ENCODE measurements at places on chromosomes 6 and 20.

- no peak for DNase-seq
Observed at GRCh38 chr20:16147216-16147615, 426.0 kb downstream of the KIF16B start.

DNA sequence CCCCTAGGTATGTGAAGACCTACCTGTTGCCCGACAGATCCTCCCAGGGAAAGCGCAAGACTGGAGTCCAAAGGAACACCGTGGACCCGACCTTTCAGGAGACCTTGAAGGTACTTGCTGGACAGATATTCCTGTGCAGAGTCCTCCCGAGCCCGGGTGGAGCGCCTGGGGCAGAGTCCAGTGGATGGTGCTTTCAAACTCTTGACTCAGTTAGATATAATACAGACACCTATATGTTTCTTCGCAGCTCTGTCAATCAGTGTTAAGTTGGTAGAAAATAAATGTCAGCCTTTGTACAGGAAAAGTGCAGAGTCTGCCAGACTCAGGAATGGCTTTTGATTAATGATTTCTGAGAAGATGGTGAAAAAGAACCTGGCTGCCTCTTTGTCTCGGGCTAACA, 67.2 kb downstream of the EZR start:
- DNase-seq = no peak

GRCh38 chr6:3176562-3177355, 19.4 kb upstream of the TUBB2A start:
- no peak for DNase-seq

DNA sequence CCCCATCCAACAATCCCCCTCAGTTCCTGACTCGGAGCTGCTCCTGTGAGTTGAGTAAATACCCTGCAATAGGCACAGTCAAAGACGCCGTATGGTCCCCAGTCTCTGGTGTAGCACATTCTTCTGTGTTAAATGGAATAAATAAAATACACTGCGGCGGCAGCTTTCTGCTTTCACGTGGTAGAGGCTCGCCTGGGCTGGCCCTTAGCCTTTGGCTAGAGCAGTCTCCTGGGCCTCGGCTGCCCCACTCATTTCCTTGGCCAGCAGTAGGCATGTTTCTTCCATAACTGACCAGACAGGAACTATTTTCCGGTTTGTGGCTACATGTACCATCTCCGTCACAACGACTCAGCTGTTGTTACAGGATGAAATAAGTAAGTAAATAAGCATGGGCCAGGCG, 20.7 kb downstream of the SERPINB6 start:
- no peak for DNase-seq

- DNase-seq = no peak
Observed at GRCh38 chr6:44363377-44363926, 21.0 kb downstream of the SPATS1 start.

DNA sequence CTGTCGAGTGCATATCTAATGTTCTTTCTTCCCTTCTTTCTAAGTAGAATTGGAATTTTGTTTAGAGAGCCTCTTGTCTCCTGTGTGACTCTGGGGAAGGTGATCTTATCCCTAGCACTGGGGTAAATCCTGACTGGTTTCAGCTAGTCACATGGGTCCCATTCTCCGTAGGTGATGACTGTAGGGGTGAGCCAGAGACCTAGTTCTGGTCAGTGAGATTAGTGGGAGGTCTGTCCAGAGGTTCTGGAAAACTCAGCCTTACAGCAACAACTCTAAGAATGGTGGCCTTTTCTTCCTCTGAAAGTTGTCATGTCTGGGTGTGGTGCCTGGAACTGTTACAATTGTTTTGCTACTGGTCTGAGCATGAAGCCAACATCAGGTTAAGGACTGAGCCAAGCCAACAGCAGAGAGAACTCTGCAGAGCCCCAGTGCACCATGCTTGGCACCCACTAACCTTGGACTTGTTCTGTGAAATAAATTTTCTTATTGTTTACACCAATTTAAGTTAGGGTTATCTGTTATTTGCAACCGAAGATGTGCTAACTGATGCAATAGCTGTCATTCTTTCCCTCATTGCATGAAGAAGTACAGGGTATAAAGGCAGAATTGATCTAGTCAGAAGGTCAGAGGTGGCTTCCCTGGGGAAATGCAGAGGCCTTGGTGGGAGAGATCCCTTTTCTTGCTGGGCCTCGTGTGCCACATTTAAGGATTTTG, 56.8 kb upstream of the TULP4 start:
- DNase-seq = no peak

DNA sequence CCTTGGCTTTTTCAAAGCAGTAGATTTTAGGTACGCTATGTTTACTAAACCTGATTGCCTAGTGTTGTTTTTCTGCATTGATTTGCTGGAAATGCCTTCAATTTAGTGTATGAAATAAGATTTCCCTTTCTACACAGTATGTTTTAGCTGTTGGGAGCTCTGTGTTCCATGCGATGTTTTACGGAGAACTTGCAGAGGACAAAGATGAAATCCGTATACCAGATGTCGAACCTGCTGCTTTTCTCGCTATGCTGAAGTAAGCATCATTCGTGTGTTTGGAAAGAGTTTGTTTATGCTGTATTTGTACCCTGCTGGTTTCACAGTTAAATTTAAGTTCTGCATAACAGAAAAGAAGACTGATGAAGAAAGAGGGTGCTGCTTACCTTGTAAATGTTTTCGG, 1.9 kb downstream of the BTBD3 start:
- DNase-seq = no peak

GRCh38 chr20:3788685-3789155, 2.2 kb upstream of the CENPB start:
- no peak for DNase-seq

DNA sequence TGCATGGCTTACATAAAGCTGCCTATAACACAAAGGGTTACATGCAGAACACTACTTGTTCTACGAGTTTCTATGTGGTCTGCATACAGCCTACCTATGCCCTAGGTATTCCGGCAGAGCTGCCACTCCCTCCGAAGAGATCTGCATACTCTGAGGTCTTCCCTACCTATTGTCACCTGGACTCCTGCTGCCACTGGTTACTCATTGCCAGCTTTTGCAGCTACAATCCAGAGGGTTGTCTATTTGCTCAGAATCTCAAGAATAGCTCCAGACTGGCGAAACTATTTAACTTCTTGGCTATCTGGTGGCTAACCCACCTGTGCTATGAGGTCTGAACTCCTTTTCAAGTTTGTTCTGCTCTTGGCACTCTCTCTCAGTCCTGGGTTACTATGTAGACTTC, 323.3 kb downstream of the BMP2 start:
- DNase-seq = no peak

GRCh38 chr6:144150710-144151657, 667 bp downstream of the STX11 start:
- no peak for DNase-seq

- no peak for DNase-seq
Observed at GRCh38 chr6:28424163-28424562, 19.1 kb downstream of the ZSCAN23 start.

DNA sequence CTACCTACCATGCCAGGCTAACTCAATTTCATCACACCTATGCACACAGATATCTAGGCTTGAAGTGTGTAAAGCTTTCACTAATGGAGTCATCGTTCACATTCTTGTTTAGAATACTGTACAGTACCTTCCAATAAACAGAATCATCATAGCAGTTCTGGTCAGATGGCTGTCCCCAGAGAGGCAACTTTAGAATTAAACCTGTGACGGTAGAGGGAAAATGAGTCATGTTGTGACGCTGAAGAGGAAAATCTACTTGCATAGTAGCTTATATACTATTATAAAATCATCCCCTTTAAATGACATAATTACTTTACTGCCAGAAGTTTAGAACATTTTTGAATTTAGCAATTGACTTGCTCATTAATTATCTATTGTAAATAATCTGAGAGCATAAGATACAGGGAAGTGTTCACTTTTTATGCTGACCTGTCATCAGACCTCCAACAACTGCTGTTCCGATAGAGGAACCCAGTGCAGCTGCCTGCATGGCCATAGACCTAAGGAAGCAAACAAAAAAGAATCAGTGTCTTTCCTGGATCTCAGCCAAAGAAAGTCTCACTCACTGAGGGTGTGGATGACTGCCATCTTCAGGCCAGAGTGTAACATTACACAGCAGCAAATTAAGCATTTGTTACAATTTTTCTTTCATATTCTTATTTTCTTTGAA, 29.8 kb downstream of the RHAG start:
- peak; percentile 1 for DNase-seq

DNA sequence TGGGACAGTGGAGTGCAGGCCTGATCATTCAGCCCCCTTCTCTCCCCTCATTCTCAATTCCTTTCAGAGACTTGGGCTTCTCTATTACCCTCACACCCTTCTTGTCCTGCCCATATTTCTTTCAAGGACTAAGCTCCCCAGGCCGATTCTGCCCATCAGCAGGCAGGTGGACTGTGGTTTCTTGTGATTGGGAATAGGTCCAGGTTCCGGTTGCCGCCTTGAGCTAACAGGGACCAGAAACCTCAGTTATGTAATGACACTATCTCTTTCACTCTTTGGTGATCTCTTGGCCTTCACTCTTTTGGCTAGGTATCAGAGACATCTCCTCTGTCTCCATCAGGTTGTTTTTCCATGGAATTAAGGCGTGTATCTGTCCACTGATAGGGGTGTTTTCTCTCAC, 6.5 kb downstream of the MUCL3 start:
- no peak for DNase-seq

- DNase-seq = no peak
Observed at GRCh38 chr6:166822609-166823008, 133.7 kb downstream of the RNASET2 start.

DNA sequence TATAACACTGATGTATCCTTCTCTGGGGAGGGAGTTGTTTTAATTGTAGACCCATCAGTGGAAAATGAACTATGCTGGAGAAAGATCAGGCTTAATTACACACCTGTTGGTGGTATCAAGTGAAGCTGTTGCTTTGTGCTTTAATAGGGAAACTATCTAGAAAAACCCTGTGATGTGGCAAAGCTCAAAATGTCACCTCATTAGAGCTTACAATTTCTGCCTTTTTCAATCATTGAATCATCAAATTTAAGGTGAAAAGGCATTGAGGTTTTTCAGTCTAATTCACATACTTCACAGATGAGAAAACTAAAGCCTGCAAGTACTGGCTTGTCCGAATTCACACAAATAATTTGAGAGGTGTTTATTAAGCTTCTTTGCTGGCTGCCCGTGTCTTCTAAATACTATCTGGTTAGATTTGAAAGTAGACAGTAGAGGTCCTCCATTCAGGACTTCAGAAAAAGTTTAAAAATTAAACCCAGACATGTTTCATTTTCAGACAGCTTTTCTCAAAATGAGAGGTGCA, 143.3 kb upstream of the MAP3K7 start:
- no peak for DNase-seq

DNA sequence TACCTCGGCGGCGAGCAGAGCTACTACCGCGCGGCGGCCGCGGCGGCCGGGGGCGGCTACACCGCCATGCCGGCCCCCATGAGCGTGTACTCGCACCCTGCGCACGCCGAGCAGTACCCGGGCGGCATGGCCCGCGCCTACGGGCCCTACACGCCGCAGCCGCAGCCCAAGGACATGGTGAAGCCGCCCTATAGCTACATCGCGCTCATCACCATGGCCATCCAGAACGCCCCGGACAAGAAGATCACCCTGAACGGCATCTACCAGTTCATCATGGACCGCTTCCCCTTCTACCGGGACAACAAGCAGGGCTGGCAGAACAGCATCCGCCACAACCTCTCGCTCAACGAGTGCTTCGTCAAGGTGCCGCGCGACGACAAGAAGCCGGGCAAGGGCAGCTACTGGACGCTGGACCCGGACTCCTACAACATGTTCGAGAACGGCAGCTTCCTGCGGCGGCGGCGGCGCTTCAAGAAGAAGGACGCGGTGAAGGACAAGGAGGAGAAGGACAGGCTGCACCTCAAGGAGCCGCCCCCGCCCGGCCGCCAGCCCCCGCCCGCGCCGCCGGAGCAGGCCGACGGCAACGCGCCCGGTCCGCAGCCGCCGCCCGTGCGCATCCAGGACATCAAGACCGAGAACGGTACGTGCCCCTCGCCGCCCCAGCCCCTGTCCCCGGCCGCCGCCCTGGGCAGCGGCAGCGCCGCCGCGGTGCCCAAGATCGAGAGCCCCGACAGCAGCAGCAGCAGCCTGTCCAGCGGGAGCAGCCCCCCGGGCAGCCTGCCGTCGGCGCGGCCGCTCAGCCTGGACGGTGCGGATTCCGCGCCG, 994 bp downstream of the FOXC1 start:
- DNase-seq = no peak

- no peak for DNase-seq
Observed at GRCh38 chr6:125728739-125729138, 20.7 kb upstream of the HEY2 start.

DNA sequence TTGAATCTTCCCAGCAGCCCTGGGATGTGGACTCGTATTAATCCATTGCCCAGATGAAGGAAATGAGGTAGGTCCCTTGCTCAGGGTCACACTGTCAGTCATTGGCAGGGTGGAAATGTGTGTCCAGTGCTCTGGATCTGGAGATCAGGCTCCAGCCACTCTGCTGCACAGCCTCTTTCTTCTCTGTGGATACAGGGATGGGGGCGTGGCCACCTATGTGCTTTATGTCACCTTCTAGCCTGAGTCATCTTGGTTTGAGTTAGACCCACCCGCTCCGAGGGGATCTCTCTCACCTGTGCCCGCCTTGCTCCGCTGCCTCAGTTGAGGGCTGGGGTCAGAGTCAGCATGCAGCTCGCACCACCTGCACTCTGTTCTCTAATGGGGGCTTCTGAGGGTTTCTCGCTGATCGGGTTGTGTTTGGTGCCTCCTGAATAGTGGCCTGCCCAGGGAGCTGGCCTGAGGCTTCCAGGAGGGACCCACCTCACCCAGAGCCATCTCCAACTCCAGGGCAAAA, 80.0 kb downstream of the TCP11 start:
- DNase-seq = no peak

DNA sequence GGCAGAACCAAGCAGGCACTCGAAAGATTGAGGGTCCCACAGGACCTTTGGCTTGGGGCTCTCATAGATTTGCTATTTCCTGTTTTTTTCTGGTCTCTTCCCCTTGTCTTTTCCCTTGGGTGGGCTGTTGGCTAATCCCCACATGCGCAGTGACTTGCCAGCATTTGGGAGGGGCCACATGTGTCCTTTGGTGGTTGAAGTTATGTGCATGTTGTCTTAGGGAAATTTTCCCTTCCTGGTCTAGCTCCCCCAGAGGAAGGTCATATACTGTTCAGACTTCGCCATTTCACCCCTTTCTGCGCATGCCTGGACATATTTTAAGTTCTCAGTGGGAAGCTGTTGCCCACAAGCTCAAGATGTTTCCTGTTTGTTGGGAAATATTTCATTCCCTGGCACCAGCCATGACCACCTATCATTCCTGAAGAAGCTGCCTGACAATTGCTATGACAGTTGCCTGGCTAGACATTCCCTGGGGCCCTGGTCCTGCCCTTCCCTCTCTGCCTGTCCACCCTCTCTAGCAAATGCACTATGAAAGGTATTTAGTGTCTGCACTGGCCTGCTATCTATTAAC, 156.2 kb upstream of the THBS2 start:
- no peak for DNase-seq

DNA sequence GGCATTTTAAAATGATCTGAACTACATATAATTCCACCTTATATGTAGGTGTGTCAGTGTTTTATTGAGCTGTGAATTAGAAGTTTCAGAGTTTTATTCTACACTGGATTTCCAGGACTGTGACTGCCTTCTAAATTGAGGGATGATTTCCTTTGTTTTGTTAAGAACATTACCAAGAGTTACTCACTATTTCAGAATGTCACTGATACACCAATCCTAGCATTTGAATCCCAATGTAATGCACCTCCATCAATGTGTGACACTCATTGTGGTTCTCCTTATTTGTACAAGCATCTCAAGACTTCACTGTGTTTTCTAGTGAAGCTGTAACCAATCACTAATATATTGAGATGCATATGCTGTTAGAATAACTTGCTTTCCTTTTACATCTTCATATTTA, 86.8 kb downstream of the PLCB1 start:
- no peak for DNase-seq

GRCh38 chr6:158487495-158487894, 72.4 kb upstream of the TMEM181 start:
- DNase-seq = no peak

All from amygdala (tissue), 56 donors.